Activated CD8-positive, alpha-beta memory T cell treated with anti-CD3 and anti-CD28 coated beads for 24 hours (primary cell): ENCODE measurements at places on chromosomes 6 and 20.

DNA sequence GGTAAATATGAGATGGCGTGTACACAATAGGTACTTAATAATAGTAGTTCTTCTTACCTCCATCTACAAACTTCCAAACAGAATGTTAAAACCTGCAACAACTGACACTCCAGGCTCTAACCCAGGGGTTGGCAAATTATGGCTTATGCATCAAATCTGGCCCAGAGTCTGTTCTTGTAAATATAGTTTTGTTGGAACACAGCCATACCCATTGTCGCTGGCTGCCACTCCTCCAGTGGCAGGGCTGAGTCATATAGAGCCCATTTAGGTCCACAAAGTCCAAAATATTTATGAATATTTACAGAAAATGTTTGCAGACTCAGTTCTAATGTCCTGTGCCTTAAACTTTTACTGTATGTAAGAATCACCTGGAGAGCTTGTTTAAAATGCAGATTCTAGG, 69.9 kb upstream of the BTBD3 start:
- no peak for DNase-seq

- DNase-seq: no peak
Measured at GRCh38 chr6:27414996-27415395, 26.4 kb downstream of the ZNF391 start.

DNA sequence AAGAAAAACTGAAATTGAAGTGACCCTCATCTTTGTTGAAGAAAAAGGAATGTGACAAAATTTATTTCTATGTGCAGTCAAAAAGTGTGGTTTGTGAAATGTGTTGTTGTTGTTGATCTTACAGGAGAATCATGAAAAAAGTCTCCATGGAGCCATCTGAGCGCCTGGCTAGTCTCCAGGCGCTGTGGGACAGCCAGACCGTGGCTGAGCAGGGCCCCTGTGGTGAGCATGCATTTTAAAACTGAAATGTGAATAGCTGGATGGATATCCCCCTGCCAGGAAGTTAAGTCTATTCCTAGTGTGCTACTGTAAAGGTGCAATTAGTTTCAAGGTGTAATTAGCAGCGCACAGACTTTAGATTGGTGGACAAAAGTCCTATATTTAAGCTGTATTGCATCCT, 170.6 kb downstream of the CARMIL1 start:
- DNase-seq: no peak

DNA sequence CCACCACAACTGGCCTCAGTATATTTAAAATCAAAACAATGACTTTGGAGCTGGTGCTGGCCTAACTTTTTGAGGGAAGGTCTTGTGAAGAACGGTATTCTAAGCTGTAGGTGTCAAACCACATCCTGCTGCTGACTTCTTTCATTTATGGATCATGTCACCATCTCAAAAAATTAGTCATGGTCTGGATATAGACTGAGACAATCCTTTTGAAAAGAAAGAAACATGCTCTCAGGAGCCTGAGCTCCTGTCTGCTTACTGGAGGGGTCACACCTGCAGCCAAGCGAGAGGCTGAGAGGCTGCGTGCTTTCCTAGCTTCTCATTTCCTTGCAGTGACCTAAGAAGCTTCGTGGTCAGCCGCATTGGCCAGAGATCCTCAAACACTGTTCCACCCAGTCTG, 55.2 kb downstream of the TIAM2 start:
- DNase-seq: peak; percentile 73

DNA sequence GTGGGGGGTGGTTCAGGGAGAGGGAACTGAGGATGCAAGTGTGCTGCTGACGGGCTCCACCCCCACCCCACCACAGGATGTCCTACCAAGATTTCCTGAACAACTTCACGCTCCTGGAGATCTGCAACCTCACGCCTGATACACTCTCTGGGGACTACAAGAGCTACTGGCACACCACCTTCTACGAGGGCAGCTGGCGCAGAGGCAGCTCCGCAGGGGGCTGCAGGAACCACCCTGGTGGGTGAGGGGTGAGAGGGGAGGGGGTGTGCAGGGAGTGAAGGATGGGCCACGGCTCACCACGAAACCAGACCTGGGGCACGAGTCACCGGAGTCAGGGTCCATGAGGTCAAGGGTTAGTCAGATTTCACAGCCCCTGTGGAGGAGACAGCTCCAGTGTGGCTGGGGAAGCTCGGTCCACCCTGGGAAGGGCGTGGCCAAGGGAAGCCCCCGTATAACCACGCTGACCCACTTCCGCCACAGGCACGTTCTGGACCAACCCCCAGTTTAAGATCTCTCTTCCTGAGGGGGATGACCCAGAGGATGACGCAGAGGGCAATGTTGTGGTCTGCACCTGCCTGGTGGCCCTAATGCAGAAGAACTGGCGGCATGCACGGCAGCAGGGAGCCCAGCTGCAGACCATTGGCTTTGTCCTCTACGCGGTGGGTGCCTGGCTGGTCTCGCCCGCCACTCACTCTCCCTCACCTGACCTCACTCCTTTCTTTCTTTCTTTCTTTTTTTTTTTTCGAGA, 18.3 kb downstream of the CAPN11 start:
- peak; percentile 66 for DNase-seq

- no peak for DNase-seq
Measured at GRCh38 chr20:23159947-23160318, 73.8 kb upstream of the CD93 start.

DNA sequence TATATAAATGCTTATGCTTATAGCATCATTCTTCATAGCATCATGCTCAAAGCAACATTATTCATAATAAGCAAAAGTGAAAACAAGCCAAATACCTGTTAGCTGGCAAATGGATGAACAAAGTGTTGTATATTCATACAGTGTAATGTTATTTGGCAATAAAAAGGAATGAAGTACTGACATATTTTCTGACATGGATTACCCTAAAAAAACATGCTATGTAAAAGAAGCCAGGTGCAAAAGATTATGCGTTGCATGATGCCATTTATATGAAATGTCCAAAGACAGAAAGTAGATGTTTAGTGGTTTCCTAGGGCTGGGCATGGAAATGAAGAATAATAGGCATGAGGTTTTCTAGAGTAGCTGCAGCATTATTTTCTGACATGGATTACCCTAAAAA, 77.1 kb downstream of the GFRA4 start:
- DNase-seq: no peak

- no peak for DNase-seq
Measured at GRCh38 chr6:132734694-132735236, 20.9 kb upstream of the VNN1 start.

- DNase-seq: peak; percentile 67
Measured at GRCh38 chr6:235763-236360, 56.4 kb upstream of the DUSP22 start.

GRCh38 chr6:106120006-106120405, 33.9 kb downstream of the PRDM1 start:
- no peak for DNase-seq

DNA sequence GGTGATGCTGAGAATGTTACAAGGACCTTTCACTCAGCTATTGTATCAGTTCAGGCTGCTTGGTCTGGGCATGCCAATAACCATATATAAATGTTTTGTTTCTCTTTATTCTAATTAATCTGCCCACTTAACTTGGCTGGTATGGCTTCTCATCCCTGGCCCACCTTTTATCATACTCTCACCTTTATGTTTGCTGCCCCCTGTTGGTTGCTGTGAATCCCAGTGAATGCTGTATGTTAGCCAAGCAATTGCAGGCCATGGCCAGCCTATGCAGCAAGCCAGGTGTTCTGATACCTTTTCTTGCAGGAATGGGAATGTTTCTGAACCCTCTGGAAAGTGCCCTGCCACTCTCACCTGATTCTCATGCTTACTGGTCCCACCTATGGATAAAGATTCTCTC, 54.6 kb downstream of the PCSK2 start:
- DNase-seq: no peak

- no peak for DNase-seq
Measured at GRCh38 chr6:17754254-17754653, 47.5 kb upstream of the NUP153 start.

DNA sequence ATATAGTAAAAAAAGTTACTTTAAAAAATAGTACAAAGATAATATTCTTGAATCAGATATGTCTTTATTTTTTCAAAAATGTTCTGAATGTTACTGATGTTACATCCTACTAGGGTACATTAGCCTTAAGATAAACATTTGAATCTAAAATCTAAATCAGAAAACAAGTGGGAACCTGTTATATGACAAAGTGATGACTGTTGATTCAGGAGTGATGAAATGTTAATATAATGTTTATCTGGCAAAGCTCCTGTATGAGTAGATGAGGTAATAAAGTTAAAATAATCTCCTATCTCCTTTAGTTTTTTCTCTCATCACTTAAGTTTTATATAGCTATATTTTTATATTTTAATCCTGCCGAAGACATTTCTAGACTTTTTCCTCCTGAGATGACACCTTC, 4.2 kb downstream of the DOP1A start:
- no peak for DNase-seq
